Ascending aorta (tissue), 2 donors: ENCODE measurements at places on chromosomes 7 and 10.

DNA sequence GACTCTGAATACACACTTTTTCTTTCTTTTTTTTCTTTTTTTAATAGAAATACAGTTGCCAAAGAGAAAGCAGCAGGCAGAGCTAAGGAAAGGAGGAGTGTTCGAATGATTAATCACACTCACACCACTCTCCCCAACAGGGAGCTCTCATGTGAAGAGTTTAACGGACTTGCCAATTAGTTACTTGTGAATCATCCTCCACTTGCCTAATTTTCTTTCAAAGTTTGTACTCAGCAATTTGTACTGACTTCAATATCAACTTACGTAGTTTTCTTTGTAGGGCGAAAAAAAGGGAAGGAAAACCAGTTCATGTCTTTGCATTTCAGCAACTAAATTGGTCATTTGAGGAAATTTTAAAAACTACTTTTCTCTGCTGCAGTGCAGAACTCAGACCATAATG lies 109.2 kb downstream of the PIP4K2A start:
- no peak for DNase-seq

DNA sequence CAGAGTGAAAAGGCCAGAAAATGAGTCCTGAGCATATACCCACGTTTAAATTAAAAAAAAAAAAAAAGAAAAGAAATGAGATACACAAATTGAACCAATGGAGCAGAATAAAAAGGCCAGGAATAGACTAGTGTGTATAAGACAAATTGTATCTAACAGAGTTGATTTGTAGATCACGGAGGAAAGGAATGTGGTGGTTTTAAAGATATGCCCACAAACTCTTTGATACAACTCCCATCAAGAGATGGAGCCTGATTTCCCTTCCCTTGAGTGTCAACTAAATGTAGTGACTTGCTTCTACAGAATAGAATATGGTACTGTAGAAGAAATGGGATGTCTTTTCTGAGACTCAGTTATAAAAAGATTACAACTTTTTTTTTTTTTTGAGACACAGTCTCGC lies 10.4 kb downstream of the SYPL1 start:
- no peak for DNase-seq

- DNase-seq = no peak
These were observed 330.1 kb downstream of the EXOC4 start for GRCh38 chr7:133582766-133583523.

DNA sequence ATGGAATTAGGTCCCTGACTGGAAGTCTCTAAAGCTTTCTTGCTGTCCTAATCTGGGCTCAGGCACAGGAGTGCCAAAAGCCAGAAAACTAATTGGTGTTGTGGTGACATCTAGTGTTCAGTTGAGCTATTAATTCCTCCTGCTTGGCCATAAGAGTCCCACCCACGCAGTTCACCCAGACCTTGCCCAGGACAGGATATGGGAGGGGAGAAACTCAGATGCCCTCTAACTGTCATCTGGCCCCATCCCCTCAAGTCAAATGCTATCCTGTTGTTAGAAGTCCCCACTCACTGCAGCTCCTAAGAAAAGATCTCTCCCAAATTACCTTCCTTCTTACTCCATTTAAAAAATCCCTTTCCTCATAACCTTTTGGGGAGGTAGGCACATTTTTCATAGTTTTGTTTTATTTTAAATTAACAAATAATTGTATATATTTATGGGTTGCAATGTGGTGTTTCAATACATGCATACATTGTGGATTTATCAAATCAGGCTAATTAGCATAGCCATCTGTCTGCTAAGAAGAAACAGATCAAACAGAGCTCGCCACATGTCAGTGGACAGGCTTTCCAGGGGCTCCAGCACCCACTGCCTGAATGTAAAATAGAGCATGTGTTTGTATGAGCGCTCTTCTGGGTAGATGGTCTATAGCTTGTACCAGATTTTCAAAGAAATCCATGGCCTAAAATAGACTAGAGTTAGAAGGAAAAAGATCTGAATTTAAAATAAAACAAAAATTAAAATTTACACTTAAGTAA lies 84.0 kb downstream of the GSAP start:
- DNase-seq = no peak

GRCh38 chr7:69115788-69116187 lies 482.5 kb upstream of the AUTS2 start:
- DNase-seq = no peak

- no peak for DNase-seq
These were observed 160.6 kb downstream of the KLF6 start for GRCh38 chr10:3624367-3624766.

- no peak for DNase-seq
These were observed 224.0 kb upstream of the PLXDC2 start for GRCh38 chr10:19592276-19592675.

GRCh38 chr7:157710396-157710795 lies 373.6 kb downstream of the DNAJB6 start:
- DNase-seq = no peak

GRCh38 chr7:94111009-94111408 lies 106.9 kb upstream of the BET1 start:
- no peak for DNase-seq

GRCh38 chr7:146960773-146961391 lies 844.3 kb downstream of the CNTNAP2 start:
- no peak for DNase-seq

DNA sequence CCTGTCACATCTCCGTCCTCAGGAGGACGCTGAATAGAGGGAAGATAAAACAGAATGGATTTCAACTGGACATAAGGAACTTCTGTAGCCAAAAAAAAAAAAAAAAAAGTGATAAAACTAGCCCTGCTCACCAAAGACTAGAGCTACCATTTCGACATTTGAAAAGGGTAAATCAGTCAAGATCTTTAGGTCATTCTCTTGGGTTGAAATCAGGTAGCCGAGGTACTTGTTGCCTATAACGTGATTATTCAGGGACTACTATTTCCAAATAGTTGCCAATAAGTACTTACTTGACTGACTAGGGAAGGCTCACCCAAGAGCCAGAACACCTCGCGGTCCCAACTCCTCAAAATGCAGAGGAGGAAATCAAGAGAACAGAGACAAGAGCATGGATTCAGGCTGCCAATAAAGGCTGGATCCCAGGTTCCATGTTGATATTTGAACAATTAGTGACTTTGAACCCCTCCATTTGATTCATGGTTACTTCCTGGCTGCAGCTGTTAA lies 2.0 kb downstream of the RHEB start:
- no peak for DNase-seq

GRCh38 chr10:86049442-86049841 lies 317.2 kb downstream of the GRID1 start:
- DNase-seq = no peak

DNA sequence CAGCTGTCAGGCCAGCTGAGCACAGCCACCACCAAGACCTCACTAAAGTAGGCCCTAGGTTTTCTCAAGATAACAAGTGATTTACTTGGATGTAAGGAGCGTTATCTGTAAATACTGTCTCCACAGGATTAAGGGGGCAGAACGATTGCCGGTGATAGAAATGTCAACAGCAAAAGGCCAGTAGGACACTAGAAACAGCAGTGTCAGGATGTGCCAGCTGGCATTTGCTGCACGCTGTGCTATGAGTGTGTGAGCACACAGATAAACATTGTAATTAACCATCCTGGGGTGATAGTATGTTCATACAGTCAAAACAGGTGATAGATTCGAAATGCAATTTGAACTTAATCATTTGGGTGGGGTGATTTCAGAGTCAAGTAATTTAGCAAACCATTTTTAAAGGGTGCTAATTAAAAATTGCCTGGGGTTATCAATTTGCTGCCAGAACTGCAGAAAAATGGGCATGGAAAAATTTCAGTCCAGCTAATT lies 36.3 kb upstream of the NOBOX start:
- DNase-seq = no peak
